ENCODE measurements at places on chromosomes 4 and X.
A peak's percentile ranks its signal among the peaks of the same experiment; 100 is the strongest.

DNA sequence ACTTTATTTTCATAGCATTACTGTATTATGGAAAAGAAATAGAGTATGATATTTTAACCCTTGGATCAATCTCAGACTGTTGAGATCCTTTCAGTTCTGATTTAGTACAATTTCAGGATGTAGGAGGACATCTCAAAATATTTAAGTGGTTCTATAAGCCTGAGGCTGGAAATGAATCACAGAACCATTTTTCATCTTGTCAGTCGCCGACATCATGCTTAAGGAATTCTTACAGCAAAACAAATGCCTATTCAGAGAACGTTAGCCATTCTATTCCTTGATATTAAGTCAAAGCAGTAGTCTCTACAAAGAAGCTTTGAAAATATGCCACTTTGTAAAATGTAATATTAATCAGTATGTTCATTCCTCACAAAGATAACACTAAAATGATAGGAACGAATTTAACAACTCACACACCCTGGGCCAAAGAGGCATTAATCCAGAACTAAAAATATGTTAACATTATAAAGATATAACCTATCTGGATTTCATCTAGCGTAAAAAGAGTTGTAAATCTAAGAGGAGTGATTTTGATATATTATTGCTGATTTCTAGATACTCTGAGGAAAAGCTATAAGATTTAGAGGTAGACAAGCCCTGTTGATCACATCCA is 152.0 kb downstream of the GASK1B start:
- DNase-seq: peak; percentile 73

- DNase-seq: no peak
These were observed 55.2 kb downstream of the LGI2 start for GRCh38 chr4:24975510-24975909.

- no peak for DNase-seq
These were observed 298.9 kb downstream of the PDGFC start for GRCh38 chr4:156672492-156673305.

- DNase-seq: peak; percentile 28
These were observed 653.6 kb upstream of the NR3C2 start for GRCh38 chr4:149095811-149096210.
